ENCODE measurements at places on chromosomes 3 and 15. TPM values are rescaled to one million over a fixed set of nuclear protein-coding genes. Genes with fewer than 3 reads are reported as not detected.

The C3orf20 gene
- total RNA-seq: not detected

DNA sequence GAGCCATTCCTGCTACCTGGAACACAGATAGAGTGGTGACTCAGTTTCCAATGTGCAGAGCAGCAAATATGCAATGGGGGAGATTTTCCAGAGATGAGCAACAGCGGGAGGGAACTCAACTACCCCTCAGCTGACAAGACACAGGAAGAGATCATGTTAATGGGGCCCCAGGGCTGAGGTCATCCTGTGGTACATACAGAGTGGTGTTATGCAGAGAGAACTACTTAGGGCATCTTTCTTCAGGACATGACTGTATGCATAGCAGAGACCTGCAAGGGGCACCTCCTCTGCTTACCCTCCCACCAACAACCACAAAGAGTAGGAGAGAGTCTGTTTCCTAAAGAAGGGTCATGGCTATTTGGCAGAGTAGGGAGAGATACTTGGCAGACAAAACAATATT lies 6.8 kb upstream of the TBC1D5 start:
- H3K4me1 ChIP-seq: no peaks in the 10 kb centered on the region
- DNase-seq: no peak
- H3K27ac ChIP-seq: no peak overlapping the region
- H3K27me3 ChIP-seq: no peaks in the 10 kb centered on the region
- H3K4me3 ChIP-seq: no peak overlapping the region

The RAB6B gene
- total RNA-seq: 7.7 TPM

DNA sequence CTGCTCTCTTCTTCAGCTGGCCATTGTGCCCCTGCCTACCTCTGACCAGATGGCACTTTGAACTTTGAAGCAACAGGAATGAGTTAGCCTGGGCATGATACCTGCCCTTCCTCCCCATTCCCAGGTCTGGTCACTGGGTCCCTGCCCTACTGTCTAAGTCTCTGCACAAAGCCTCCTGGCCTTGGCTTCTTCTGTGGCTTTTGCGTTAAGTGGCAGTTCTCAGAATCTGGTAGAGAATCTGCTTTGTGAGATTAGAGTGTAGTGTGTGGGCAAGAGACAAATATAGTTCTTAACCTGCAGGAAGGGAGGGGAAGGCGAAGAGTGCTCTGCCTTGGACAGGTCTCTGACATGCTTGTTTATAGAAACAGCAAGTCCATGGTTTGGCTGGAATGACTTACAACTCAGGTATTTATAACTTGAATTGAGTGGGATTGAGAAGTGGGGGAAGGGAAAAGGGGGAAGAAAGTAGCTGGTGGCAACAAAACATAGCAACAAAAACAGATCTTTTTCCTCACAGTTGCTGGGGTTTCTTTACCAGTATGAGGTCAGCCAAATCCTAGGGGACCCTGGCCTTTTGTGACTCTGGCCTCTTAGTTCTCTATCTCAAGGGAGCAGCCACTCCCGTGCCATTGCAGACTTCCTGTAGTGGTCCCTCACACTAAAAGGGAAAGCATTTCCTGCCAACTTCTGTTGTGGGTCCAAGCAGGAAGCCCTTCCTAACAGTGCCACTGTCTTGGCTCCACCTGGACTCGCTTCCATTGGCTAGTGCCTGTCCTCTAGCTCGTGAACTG lies 16.7 kb downstream of the MAPKBP1 start:
- H3K4me3 ChIP-seq: no peak overlapping the region
- H3K4me1 ChIP-seq: peaks cover 23% of the 10 kb centered on the region
- no peak for DNase-seq
- H3K27me3 ChIP-seq: no peaks in the 10 kb centered on the region
- no peak overlapping the region for H3K27ac ChIP-seq

GRCh38 chr15:40338921-40339620 lies 1.7 kb downstream of the CCDC9B start:
- peaks cover 11% of the 10 kb centered on the region for H3K4me1 ChIP-seq
- H3K27ac ChIP-seq: no peak overlapping the region
- no peak overlapping the region for H3K4me3 ChIP-seq

- H3K36me3 ChIP-seq: no peaks in the 10 kb centered on the region
- DNase-seq: no peak
- H3K27ac ChIP-seq: no peak overlapping the region
- H3K4me1 ChIP-seq: no peaks in the 10 kb centered on the region
- no peak overlapping the region for H3K4me3 ChIP-seq
Measured at GRCh38 chr3:98361289-98361688, 7.6 kb downstream of the OR5K4 start.

GRCh38 chr15:89070197-89071124 lies 17.8 kb upstream of the ABHD2 start:
- H3K4me3 ChIP-seq: no peak overlapping the region
- H3K27ac ChIP-seq: no peak overlapping the region
- H3K4me1 ChIP-seq: no peaks in the 10 kb centered on the region
- no peaks in the 10 kb centered on the region for H3K27me3 ChIP-seq
- no peak for DNase-seq
- no peaks in the 10 kb centered on the region for H3K36me3 ChIP-seq

GRCh38 chr3:178297199-178297598 lies 239.0 kb upstream of the KCNMB2 start:
- no peaks in the 10 kb centered on the region for H3K27me3 ChIP-seq
- no peak overlapping the region for H3K27ac ChIP-seq
- no peak overlapping the region for H3K4me3 ChIP-seq

DNA sequence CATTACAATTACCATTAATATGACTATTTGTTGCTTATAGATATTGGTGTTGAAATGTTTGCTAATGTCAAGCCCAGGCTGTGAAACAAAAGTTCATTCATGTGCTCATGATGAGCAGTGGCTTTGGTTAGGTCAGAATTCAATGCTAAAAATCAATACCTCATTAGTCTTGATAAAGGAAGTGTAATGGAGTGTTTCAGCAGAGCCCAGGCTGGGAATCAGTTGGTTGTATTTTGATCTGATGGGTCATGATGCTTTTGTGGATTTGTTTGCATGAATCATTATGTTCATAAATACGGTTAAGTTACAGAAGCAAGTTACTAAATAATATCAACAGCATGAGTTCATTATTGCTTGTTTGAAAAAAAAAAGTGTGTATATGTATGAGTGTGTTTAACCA lies 13.6 kb upstream of the ZNF774 start:
- H3K36me3 ChIP-seq: no peaks in the 10 kb centered on the region
- no peak overlapping the region for H3K27ac ChIP-seq
- H3K4me1 ChIP-seq: no peaks in the 10 kb centered on the region
- no peaks in the 10 kb centered on the region for H3K27me3 ChIP-seq
- no peak overlapping the region for H3K4me3 ChIP-seq
